ENCODE measurements at places on chromosomes 7 and 10. TPM values are rescaled to one million over a fixed set of nuclear protein-coding genes. Genes with fewer than 3 reads are reported as not detected.

Gene AGR3
- polyA plus RNA-seq = not detected

Gene SPDYE3
- polyA plus RNA-seq = 0.04 TPM

DNA sequence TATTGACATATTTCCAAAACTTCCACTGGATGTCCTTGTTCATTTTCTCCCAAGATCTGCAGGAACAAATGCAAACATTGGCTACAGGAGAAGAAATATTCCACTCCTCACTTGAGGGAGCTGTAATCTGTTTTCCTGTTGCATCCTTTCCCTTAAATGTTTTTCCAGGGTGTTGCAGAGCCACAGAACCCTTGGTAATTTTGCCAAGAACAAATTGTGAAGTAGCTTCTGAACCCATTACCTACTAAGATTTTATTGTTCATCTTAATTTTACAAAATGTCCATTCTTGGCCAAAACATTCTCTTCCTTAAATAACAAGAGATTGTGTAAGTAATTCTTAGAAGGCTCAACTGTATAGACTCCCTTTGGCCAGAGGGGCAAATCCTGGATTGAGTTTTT, 177.0 kb downstream of the GNAT3 start:
- no peak for DNase-seq

GRCh38 chr7:17947620-17948019, 7.3 kb upstream of the SNX13 start:
- no peak for DNase-seq

- no peak for DNase-seq
These were observed 4.6 kb upstream of the RBAK start for GRCh38 chr7:5041047-5041446.

DNA sequence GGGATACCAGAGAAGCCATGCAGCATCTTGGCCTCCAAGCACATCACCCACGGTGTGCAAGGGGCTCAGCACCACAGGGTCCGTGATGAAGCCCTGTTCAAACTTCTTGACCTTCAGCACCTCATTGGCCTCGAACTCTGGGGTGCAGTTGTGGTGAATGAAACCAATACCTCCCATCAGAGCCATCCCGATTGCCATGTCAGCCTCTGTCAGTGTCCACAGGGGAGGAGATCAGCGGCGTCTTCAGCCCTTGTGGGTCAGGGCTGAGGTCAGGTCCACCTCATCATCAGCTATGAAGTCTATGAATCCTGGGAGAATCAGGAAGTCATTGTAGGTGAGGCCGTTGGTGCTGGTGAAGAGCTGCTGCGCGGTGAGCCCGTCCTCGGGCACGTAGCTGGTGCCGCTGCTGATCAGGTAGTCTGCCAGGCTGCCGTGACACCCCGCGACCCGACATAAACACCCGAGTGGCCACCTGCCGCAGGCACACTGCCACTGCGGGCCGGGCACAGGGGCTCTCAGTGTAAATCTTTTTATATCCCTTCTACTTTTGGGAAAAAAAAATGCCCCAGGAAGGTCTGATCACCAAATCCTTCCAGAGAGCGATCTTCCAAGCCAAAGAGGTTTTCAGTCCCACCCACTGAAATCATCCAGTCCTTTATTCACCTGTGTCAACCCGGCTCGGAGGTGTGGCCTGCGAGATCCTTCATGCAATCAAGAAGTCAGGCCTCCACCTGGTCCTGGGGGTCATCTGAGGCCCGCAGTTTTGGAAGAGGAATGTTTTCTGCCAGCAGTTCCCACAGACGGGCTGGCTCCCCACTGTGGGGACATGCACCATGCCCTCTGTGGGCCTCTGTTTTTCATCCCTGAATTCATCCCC, 144.1 kb upstream of the KCNMA1 start:
- DNase-seq = no peak

- peak; percentile 21 for DNase-seq
These were observed 36.2 kb upstream of the PPIF start for GRCh38 chr10:79310911-79311573.

Gene MMD2
- not detected for polyA plus RNA-seq

DNA sequence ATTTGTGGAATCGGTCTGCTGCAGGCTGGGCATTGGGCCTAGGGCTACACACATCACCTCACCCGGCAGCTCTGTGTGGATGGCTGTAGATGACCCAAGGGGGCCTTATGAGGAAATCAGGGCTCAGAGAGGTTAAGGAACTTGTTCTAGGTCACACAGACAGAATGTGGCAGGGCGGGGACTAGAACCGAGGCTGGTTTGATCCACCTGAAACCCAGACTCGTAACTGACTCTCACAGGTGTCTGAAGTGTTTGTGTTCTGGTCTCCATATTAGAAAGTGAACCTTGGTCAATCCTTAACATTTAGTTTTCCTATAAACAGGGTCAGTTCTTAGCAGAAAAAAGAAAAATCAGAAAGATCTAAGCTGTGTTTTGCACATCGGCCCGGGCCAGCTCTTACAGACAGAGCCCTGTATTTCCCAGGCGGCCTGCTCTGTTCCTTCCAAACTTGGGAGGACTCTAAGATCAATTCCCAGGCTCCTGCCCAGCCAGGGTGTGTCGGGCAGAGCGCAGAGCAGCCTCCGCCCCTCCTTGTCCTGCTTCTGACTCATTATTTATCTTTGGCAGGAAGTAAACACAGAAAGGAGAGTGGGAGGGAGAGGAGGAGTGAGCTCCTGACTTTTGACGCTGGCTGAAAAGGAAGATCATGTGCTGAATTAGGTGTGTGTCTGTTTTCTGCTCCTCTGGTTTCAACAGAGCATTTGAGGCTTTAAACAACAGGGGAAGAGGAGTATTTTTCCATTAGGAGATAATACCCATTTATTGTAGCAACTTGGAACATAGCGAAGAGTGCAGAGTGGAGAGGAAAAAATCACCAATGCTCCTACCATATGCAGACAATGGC, 74.1 kb downstream of the TACC2 start:
- peak; percentile 80 for DNase-seq

Gene LIPF
- polyA plus RNA-seq = 0.65 TPM

DNA sequence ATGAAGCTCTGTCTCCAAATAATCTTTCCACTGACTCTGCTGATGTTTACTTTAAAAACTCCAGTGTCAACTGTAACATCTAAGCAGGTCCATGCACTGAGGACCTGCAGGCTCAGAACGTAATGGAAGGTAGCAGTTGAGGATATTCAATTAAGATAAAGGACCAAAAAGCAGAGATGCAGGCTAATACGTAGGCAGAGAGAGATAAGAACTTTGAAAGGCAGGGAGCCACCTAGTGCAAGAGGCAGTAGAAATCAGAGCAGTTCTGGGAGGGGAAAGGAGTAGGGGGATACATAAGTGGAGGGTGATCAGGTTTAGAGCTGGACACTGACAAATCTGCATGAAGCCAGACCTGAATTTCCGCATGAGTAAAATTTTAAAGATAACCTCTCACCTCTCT, 114.5 kb upstream of the POM121L12 start:
- no peak for DNase-seq

Gene SLC39A12
- polyA plus RNA-seq = 0.01 TPM

GRCh38 chr10:116733566-116733965, 8.8 kb downstream of the HSPA12A start:
- no peak for DNase-seq
